GM18507 (cell line): ENCODE measurements at places on chromosomes 2 and 18.
A peak's percentile ranks its signal among the peaks of the same experiment; 100 is the strongest.

- DNase-seq, result no peak
Measured at GRCh38 chr2:221390878-221391277, 181.2 kb downstream of the EPHA4 start.

GRCh38 chr2:240974771-240975572 lies 23.4 kb upstream of the SNED1 start:
- DNase-seq, result no peak

GRCh38 chr2:110124939-110125691 lies 9.5 kb upstream of the MALL start:
- DNase-seq, result no peak

DNA sequence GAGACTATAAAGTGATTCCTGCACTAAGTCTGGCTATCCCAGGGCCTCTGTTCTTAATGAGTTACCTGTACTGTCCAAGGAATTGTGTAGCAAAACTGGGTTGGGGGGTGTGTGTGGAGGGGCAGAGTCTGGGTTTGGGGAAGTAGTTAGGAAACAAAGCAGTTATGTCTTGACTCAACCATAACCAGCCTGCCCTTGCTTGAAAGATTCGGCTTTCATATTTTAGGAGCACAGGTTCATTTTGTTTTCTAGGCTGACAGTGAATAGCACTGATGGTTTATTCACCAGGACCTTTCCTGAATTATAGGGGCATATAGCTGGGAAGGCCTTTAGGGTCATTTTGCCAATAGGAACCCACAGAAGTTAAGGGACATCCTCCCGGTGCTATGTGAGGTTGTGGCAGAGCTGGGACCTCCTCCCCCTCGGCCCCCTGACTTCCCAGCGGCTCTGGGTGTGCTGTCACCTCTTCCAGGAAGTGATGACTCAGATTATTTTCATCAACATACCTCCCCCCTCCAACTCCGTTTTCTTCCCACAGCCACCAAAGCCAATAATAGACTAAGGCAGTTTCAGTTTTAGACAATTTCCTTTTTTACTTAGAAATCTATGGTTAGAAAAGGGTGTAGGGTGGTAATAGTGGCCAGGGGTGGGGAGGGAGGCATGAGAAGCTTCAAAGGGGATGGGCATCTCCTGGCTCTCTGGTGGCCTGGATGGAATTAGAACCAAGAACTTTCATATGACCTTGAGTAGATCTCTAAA lies 44.8 kb downstream of the SETBP1 start:
- DNase-seq, result peak; percentile 33

DNA sequence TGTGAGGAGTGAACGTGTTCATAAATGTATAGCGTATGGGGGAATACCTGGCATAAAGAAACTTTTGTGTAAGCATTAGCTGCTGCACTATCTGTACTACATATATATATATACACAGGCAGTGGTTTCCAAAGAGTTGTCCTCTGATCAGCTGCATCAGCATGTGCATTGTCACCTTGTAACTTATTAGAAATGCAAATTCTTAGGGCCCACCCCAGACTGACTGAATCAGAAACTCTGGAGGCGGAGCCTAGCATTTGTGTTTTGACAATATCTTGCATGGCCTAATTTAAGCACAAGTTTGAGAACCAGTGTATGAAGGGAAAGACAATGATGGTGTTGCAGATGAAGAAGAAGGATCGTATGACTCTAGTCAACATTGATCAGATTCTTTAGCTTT lies 299.5 kb downstream of the CCDC102B start:
- DNase-seq, result no peak

- DNase-seq, result no peak
Measured at GRCh38 chr2:219644801-219645480, 17.5 kb downstream of the SLC4A3 start.

- DNase-seq, result no peak
Measured at GRCh38 chr2:73337828-73338227, 44.5 kb upstream of the EGR4 start.

GRCh38 chr2:58826795-58827194 lies 585.7 kb upstream of the FANCL start:
- DNase-seq, result no peak

GRCh38 chr18:74375999-74376398 lies 60.4 kb downstream of the C18orf63 start:
- DNase-seq, result no peak

- no peak for DNase-seq
Measured at GRCh38 chr2:211494085-211494484, 937.7 kb downstream of the CPS1 start.

- DNase-seq, result no peak
Measured at GRCh38 chr2:109604597-109604996, 9.2 kb downstream of the SEPTIN10 start.

DNA sequence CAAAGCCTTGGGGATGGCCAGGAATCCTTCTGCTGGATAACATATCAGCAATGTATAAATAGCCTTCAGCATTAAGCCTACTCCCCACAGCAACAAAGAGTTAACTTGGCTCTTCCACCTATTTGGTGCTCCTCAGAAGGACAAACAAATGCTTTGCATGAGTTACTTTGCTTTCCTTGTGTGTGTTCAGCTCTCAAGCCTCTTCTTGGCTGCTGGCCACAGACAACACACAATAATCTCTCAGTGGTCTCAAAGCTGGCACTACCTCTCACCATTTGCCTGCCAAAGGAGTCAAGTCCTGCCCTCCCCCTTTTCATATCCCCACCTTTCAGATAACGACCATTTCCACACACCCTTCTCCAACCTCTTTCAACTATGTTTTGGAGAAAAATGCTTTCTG lies 17.5 kb downstream of the FTCDNL1 start:
- no peak for DNase-seq

DNA sequence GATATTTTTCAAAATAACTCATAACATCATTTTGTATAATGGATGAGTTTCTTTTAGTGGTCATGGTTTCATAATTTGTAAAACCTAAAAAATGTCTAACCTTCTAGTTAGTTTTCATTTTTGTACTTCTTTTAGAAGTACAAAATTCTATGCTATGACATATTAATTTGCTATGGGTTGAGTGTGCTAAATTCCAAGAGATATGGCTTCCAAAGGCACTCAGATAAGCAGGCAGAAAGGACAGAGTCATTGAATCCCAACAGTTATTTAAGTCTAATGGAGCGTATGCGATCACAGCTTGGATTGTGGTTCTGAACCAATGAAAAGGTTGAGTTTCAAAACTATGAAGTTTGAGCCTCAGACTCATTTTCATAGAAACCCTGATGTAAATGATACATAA lies 37.0 kb downstream of the GCG start:
- DNase-seq, result no peak

- DNase-seq, result no peak
Measured at GRCh38 chr2:64766841-64767669, 113.3 kb upstream of the SERTAD2 start.

GRCh38 chr2:166170356-166170755 lies 42.5 kb upstream of the SCN1A start:
- no peak for DNase-seq

DNA sequence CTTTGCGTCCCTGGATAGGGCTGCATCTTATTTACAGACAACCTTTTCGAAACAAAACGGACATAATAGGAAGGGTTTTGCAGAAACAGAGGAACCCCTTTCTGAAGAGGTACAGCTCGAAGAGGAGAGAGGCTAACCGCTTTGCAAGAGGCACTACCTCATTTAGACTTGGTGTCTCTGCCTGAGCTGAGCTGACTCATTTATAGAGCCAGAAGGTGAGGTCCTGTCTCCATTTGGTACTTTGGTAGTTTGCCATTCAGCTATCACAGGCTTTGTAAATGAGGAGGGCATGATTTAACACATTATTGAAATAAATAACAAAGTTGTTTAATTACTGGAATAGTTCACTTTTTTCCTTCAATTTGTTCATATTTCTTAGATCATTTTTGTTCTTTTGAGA lies 2.2 kb upstream of the NXPH2 start:
- DNase-seq, result no peak

- no peak for DNase-seq
Measured at GRCh38 chr2:17093712-17094111, 424.5 kb downstream of the RAD51AP2 start.

GRCh38 chr2:12764075-12764730 lies 47.5 kb downstream of the TRIB2 start:
- no peak for DNase-seq

DNA sequence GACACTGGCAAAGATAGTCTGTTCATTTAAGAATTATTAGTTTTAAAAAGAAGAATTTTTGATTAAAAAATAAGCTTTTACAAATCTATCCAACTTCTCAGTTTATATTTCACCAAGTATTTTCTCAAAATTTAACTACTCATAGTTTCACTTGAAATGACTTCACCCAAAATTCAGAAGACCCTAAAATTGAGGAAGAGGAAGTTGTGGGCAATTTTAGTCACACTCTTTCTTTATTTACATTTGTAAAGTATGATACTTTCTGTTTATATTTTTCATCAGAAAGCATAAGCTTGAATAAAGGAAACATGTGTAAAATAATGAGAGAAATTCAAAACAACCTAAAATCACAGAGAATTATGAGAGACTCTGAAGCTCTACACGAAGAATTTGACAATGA lies 278.8 kb upstream of the MEIS1 start:
- no peak for DNase-seq

DNA sequence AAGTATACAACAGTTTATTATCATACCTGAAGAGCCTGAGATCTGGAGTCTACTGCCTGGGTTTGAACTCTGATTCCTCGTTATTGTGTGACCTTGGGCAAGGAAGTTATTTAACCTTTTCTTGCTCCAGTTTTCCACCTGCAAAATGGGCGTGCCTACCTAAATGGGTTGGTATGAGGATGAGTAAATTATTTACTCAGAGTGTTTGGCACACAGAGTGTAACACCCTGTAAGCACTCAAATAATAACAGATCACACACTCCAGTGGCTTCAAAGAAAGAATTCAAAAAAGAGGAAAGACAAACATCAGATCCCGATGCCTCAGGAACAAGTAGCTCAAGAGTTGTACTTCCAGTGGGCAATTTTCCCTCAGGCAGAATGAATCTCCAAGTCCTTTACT lies 2.4 kb downstream of the SRD5A2 start:
- no peak for DNase-seq

- DNase-seq, result no peak
Measured at GRCh38 chr2:170368370-170368769, 190.4 kb downstream of the MYO3B start.

DNA sequence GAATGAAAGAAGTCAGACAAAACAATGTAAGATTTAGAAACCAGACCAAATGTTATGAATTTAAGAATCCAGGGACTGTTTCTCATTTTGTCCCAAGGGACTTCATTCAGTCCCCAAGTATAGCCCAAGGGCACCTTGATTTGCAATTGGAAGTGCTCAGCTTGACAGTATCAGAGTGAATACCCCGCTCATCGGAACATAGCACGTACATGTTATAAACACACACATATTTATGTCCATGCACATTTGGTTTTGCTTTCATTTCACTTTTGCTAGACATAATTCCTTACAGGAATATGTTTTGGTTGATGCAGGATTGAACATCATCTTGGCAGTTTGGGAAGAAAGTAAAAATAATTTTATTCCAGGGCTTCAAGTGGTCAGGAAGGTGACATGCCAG lies 100.2 kb downstream of the PID1 start:
- DNase-seq, result no peak

- no peak for DNase-seq
Measured at GRCh38 chr2:200795028-200795440, 16.7 kb upstream of the BZW1 start.

DNA sequence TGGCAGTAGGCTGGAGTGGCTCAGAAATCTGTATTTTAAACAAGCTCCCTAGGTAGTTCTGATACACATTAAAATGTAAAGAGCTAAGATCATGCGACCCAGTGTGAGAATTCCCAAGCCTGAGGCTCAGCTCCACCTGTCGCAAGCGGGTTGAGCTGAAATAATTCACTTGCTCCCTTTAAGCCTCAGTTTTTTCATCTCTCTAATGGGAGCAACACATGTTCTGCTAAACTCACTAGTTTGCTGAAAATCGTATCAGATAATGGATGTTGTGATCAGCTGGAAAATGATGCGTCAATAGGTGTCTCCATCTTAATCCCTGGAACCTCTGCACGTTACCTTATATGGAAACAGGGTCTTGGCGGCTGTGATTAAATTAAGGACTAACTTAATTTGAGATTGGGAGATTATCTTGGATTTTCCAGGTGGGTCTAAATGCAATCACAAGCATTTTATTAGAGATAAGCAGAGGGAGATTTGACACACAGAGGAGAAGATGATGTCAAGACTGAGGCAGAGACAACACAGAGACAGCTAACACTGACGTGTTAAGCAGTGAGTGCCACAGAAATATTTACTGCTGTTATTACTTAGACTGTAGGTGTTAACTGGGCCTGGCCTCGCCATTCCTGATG lies 53.0 kb downstream of the POMC start:
- DNase-seq, result no peak

DNA sequence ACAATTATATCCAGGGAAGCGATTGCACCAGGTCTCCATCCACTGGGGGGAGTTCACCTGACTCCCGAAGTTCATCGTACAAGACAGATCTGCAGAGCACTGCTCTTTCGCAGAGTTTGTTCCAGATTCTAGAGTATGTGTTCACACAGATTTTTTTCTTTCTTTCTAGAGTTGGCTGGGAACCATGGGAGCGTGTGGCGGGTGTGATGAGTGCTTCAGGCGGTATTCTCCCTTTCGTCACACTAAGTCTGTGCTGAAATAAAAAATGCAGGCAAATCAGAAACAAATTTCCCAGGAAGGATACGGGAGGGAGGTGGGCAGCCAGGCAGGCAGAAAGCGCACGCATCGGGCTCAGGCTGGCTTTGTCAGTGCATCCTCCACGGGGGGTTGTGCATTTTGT lies 129.8 kb upstream of the SOX11 start:
- no peak for DNase-seq

GRCh38 chr2:179349670-179350303 lies 85.2 kb upstream of the SESTD1 start:
- DNase-seq, result no peak

- DNase-seq, result no peak
Measured at GRCh38 chr2:69733342-69734034, 8.4 kb upstream of the ANXA4 start.

- no peak for DNase-seq
Measured at GRCh38 chr2:155965415-155966063, 367.0 kb downstream of the NR4A2 start.

DNA sequence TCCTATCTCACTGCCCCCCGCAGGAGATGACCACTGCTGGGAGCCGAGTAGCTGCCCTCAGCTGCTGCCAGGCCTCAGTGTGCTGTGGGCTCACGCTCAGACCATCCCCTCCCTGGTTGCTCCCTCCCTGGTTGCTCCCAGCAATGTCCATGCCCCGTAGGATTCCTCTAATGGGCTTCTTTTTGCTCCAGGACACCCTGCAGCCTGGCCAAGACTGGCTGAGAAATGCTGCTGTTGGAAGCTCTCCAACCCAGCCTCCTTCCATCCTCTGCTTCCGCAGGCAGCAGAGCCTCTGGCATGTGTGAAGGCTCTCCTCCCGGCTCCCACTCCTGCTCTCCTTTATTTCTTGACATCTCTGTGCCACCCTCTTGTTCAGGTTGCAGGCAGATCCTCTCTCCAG lies 48.6 kb downstream of the SOX11 start:
- no peak for DNase-seq

DNA sequence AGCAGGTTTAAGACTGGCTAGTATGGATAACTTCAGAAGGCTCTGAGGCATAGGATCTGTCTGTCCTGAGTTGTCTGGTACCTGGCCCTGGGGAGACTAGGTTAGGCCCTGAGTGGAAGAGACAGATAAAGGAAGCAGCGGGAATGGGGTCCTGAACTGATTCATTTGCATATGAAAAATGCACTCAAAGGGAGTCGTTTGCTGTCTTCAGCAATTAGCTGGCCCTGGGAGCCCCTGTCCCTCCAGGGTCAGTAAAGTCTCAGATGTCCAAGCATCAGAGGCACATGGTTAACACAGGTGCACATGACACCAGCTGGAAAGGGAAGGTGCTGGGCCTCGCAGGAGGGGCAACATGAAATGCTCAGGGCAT lies 172.4 kb downstream of the ACOXL start:
- no peak for DNase-seq
